ENCODE measurements at places on chromosomes 2 and 18.

GRCh38 chr2:100882645-100883613 lies 63.0 kb downstream of the NPAS2 start:
- no peak for DNase-seq

- no peak for DNase-seq
Measured at GRCh38 chr2:173511357-173511756, 156.7 kb downstream of the CDCA7 start.

- DNase-seq: no peak
Measured at GRCh38 chr18:23453680-23454058, 582 bp downstream of the RIOK3 start.

DNA sequence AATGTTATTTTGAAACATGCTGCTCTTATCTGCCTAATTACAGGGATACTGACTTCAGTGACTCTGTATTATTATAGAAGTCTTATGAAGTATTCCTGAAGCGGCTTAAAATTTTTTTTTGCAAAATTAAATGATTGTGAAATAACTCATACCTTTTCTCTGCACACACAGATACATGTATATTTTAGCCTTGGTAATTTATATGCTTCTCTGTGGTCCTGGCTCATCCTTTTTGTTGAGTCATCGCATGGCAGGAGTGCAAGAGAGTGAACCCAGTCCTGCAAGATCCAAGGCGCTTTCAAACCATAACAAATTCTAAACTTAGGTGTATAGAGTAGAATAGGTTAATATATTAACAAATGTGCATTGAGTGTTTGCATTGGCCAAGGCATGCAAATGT lies 8.6 kb downstream of the CCNT2 start:
- no peak for DNase-seq

DNA sequence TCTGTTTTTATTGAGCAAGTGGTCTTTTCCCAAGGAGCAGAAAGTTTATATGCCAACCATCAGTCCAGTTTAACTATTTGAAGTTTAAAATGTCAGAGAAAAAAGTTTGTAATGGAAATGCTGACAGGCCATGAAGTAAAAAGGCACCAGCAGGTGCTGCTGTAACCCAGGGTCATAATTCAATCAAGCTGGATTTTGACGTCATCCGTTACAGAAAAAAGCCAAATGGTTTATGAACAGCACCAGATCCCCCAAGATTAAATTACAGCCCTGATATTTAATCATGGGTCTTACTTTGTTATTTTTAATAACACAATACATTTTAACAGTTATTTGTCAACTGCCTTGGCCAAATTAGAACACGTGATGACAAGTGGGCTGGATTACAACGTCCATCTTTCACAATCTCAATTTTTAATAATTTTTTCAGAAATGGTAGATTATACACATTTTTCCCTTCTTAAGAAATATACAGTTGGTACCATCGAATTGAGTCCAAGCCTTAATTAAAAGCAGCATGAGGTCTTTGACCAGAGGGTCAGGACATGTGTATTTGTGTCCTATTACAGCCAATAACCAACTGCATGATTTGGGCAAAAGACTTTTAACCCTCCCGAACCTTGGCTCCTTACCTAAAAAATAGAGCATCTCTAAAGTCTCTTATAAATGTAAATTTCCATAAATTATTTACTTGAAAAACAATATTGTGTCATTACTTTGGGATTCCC lies 10.0 kb downstream of the TCF4 start:
- no peak for DNase-seq
